ENCODE measurements at places on chromosomes 4 and X. TPM values are rescaled to one million over a fixed set of nuclear protein-coding genes. Genes with fewer than 3 reads are reported as not detected.

Gene TCP11X2
- total RNA-seq: not detected

Gene HPSE
- total RNA-seq: 6.5 TPM

Gene TCEAL3
- 8.7 TPM for total RNA-seq

Gene BOD1L1
- 33.5 TPM for total RNA-seq

Gene GABRQ
- not detected for total RNA-seq

Gene POU4F2
- not detected for total RNA-seq

Gene FABP2
- total RNA-seq: not detected

Gene TRIM60
- not detected for total RNA-seq

Gene HMX1
- not detected for total RNA-seq

DNA sequence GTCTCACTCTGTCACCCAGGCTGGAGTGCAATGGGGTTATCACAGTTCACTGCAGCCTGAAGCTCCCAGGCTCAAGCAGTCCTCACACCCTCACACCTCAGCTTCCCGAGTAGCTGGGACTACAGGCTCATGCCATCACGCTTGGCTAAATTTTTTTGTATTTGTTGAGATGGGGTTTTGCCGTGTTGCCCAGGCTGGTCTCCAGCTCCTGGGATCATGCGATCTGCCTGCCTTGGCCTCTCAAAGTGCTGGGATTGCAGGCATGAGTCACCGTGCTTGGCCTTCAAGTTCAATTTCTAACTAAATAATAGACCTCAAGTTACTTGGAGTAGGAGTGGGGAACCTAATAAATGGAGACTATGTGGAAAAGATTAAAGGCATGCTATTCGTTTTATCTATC is 48.9 kb downstream of the MND1 start:
- no peak overlapping the region for H3K4me3 ChIP-seq
- DNase-seq: no peak
- H3K27me3 ChIP-seq: no peaks in the 10 kb centered on the region
- peaks cover 15% of the 10 kb centered on the region for H3K36me3 ChIP-seq
- H3K27ac ChIP-seq: no peak overlapping the region

DNA sequence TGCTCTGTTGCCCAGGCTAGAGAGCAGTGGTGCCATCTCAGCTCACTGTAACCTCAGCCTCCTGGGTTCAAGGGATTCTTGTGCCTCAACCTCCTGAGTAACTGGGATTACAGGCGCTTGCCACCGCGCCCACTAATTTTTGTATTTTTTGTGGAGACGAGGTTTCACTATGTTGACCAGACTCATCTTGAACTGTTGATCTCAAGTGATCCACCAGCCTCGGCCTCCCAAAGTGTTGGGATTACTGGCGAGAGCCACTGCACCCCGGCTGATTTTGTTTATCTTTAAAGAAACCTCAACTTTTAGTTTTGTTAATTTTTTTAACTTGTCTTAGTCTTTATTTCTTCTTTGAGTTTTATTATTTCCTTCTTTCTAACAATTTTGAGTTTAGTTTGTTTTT is 163.2 kb downstream of the SLC4A4 start:
- no peak overlapping the region for H3K4me3 ChIP-seq
- no peak overlapping the region for H3K27ac ChIP-seq
- H3K36me3 ChIP-seq: no peaks in the 10 kb centered on the region
- no peaks in the 10 kb centered on the region for H3K4me1 ChIP-seq

- no peaks in the 10 kb centered on the region for H3K36me3 ChIP-seq
- H3K4me3 ChIP-seq: no peak overlapping the region
- no peak overlapping the region for H3K27ac ChIP-seq
Measured at GRCh38 chrX:10582945-10583344, 37.4 kb downstream of the MID1 start.

DNA sequence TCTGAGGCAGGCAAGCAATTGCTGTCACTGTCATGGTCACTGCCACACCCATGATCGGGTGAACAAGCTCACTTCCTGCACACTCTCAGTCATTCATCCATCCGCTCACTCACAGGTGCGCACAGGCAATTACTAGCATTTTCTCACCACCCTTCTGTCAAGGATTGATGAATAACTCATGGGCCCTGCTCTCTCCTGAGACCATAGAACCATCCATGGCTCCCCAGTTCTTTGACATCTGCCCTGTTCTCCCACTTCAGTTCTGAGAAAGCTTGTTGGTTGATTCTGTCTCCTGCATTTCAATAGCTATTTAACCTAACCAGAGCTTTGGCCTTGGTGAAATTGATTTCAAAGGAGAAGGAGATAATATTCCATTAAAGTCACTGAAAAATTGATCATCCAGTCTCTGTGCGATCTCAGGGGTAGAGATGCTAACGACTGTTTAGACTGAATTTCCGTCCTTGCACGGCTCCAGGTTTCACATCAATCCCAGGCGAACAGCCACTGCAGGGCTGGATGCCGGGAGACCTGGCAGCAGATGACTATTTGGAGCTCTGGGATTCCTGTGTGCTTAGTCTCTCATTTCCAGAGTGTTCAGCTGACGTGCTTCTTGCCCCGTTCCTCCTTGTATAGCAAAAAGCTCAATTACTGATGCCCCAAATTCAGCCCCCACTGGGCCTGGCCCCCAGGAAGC is 36.9 kb upstream of the ADRA2C start:
- H3K4me1 ChIP-seq: no peaks in the 10 kb centered on the region
- H3K4me3 ChIP-seq: no peak overlapping the region
- DNase-seq: no peak
- H3K27me3 ChIP-seq: peaks cover 11% of the 10 kb centered on the region
- no peaks in the 10 kb centered on the region for H3K36me3 ChIP-seq

DNA sequence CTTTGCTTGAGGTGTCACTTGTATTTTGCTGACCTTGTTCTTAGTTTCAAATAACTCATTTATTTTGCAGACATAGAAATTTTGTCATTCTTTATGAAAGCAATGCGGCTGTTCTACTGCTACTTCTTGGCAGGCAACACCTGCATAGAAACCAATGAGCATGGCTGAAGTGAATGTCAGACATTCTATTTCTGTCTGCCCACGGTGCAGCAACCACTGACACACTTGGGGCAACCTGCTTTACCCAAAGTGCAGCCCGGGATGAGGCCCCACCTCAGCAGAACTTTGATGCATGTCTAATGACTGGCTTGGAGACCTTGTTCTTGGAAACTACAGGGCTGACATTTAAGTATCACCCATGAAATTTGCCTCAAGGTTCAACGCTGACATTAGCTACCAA is 93.6 kb downstream of the RBM47 start:
- DNase-seq: no peak
- peaks cover 2% of the 10 kb centered on the region for H3K4me1 ChIP-seq
- H3K27me3 ChIP-seq: no peaks in the 10 kb centered on the region
- H3K27ac ChIP-seq: no peak overlapping the region
- no peak overlapping the region for H3K4me3 ChIP-seq

DNA sequence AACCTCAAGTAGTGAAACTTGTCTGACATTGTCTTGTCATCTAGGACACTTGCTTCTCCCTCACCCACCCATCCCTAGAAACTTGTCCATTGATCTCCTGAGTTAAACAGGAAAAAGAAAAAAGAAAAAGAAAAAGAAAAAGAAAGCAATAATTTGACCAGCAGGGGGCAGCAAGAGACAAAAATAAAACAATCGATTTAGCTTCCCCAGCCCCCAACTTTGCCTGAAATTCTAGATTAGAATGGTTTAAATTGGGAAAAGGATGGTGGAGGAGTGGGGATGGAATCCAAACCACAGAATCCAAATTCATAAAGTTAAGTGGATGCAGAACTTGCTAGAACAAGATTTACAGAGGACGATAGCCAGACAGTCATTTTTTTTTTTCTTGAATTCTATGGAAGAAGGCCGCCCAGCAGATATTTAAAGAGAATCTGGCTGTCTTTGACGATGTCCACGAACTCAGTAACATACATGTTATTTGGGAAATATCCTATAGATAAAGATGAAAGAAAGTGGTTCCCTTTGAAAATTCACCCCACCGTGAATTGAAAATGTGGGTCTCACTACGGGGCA is 282.9 kb downstream of the USP46 start:
- no peaks in the 10 kb centered on the region for H3K36me3 ChIP-seq
- DNase-seq: no peak
- H3K4me1 ChIP-seq: no peaks in the 10 kb centered on the region
- no peak overlapping the region for H3K4me3 ChIP-seq

- no peak for DNase-seq
- no peak overlapping the region for H3K4me3 ChIP-seq
- H3K4me1 ChIP-seq: no peaks in the 10 kb centered on the region
Measured at GRCh38 chr4:7364979-7365378, 69.8 kb downstream of the PSAPL1 start.

GRCh38 chr4:172129593-172129992 is 316.4 kb downstream of the GALNTL6 start:
- H3K27ac ChIP-seq: no peak overlapping the region
- no peak for DNase-seq
- H3K36me3 ChIP-seq: no peaks in the 10 kb centered on the region
- H3K4me1 ChIP-seq: no peaks in the 10 kb centered on the region
- no peaks in the 10 kb centered on the region for H3K27me3 ChIP-seq
- no peak overlapping the region for H3K4me3 ChIP-seq

DNA sequence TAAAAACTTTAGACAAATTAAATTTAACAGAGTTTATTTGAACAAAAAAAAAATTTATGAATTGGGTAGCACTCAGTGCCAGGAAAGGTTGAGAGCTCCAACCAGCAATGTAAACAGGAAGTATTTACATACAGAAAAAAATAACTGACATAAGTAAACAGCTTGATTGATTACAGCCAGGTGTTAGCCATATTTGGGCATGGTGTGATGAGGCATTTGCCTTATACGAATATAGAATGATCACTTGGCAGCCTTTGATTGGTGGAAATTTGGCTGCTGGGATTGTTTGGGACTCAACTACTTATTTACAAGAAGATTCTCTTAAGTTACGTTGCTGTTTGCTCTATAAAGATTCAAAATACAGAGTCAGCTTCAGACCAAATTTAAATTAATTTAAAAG is 172.0 kb downstream of the ADAM29 start:
- H3K36me3 ChIP-seq: no peaks in the 10 kb centered on the region
- no peak overlapping the region for H3K4me3 ChIP-seq
- no peaks in the 10 kb centered on the region for H3K27me3 ChIP-seq
- no peaks in the 10 kb centered on the region for H3K4me1 ChIP-seq
- no peak for DNase-seq

- H3K4me1 ChIP-seq: no peaks in the 10 kb centered on the region
- H3K4me3 ChIP-seq: no peak overlapping the region
- no peaks in the 10 kb centered on the region for H3K36me3 ChIP-seq
Measured at GRCh38 chr4:9762823-9763475, 18.5 kb upstream of the DRD5 start.

GRCh38 chr4:29852537-29852936 is 867.6 kb upstream of the PCDH7 start:
- no peaks in the 10 kb centered on the region for H3K36me3 ChIP-seq
- H3K27me3 ChIP-seq: no peaks in the 10 kb centered on the region
- H3K4me1 ChIP-seq: no peaks in the 10 kb centered on the region

DNA sequence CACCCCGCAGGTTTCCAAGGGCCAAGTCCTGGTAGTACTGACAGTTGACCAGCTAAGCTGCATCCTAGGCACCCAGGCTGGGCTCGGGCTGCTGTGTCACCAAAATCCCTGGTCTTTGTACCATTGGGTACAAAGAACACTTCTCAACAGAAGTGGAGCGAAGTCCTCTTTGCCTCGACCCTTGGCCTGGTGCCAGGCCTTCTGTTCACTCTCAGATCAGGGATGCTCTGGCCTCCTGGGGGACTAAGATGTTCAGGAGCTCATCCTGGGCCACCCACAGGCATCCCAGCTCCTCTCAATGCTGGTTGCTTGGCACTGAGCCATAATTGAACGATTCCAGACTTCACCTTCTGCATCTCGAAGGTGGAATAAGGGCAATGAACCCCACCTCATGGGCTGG is 13.8 kb upstream of the SLC2A9 start:
- H3K27ac ChIP-seq: no peak overlapping the region
- H3K36me3 ChIP-seq: no peaks in the 10 kb centered on the region
- H3K4me3 ChIP-seq: no peak overlapping the region
- peaks cover 4% of the 10 kb centered on the region for H3K27me3 ChIP-seq
- H3K4me1 ChIP-seq: peaks cover 13% of the 10 kb centered on the region

- no peaks in the 10 kb centered on the region for H3K27me3 ChIP-seq
- no peak overlapping the region for H3K4me3 ChIP-seq
- H3K36me3 ChIP-seq: no peaks in the 10 kb centered on the region
- no peak overlapping the region for H3K27ac ChIP-seq
Measured at GRCh38 chr4:23922013-23922412, 32.2 kb upstream of the PPARGC1A start.

- no peak overlapping the region for H3K4me3 ChIP-seq
- no peak overlapping the region for H3K27ac ChIP-seq
- DNase-seq: no peak
- H3K4me1 ChIP-seq: no peaks in the 10 kb centered on the region
Measured at GRCh38 chr4:5469861-5470260, 238.5 kb downstream of the EVC2 start.

DNA sequence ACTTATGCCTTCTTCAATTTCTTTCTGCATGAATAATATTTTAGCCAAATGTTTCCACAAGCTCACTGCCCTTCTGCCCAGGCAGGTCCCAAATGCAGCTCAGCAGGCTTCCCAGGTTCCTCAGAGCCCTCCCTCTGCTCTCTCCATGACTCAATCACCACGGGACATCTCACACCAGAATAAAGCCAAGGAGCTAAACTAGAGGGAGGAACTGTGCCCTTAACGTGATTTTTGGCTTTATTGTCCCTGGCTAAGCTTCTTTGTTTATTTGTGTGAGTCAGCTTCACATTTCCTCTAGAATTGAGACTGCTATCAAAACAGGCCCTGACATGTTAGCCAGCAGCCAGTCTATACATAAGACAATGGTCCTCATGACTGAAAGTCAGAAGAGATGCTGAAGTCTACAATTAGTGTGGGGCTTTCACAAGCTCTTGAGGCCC is 186.4 kb upstream of the GALNT7 start:
- no peaks in the 10 kb centered on the region for H3K4me1 ChIP-seq
- peaks cover 4% of the 10 kb centered on the region for H3K27me3 ChIP-seq
- no peak for DNase-seq
- H3K4me3 ChIP-seq: no peak overlapping the region
- H3K36me3 ChIP-seq: no peaks in the 10 kb centered on the region
- no peak overlapping the region for H3K27ac ChIP-seq

GRCh38 chr4:77731656-77732055 is 87.5 kb downstream of the CNOT6L start:
- H3K27me3 ChIP-seq: no peaks in the 10 kb centered on the region
- no peak overlapping the region for H3K4me3 ChIP-seq
- peak overlapping the region; percentile 63 for H3K27ac ChIP-seq
- DNase-seq: no peak
- peaks cover 63% of the 10 kb centered on the region for H3K4me1 ChIP-seq

GRCh38 chr4:110484767-110485166 is 8.8 kb downstream of the ENPEP start:
- no peaks in the 10 kb centered on the region for H3K36me3 ChIP-seq
- H3K4me3 ChIP-seq: no peak overlapping the region
- peaks cover 2% of the 10 kb centered on the region for H3K4me1 ChIP-seq
- no peak for DNase-seq
- no peak overlapping the region for H3K27ac ChIP-seq

All from activated naive CD8-positive, alpha-beta T cell treated with anti-CD3 and anti-CD28 coated beads for 36 hours (primary cell).